ENCODE measurements at places on chromosomes 11 and 22.

DNA sequence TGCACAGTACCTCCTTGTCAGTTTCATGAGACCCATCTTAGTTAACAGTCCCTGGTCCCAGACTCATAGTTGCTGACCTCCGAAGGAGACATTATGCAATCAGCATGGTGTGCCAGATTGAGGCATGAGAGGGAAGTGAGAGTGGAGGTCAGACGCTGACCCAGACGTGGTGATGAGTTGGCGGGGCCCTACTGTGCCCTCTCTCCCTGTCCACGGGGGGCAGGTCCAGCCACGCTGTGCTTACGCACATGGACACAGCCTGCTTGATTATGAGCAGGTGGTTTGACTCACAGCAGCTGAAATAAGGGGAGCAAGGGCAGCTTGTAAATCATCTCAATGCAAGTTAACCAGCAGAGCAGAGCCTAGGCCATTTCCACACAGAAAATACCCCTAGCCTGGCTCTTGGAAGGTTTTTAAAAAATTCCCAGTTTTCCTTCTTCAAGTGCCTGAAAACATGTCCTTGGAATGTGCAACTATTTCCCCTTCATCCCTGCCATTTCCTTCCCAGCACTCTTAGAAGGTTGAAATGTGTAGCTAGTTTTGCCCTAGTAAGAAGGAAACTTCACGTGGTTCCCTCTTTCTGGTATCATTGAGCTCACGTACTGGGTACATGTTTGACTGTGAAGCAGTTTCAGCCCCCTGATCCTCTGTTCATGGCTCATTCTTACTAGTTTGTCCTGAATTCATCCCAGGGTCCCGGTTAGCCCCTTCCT is 122.6 kb upstream of the SORL1-AS1 start:
- DNase-seq: no peak

DNA sequence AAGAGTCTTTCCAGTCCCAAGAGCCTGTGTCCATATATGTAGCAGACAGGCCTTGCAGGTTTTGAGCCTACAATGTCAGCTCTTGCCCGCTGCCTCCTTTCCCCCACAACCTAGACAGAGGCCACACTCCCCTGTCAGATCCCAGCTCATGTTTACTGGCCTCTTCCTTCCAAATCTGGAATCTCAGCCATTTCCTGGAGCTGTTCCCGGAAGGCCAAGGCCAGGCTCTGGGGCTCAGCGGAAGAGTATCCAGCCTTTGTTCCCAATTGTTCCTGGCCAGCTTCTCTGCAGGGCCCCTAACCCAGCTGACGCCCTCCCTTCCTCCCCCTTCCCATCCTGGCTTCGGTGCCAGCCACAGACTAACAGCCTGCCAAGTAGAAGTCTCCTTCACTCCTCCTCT is 1.0 kb upstream of the ROBO4 start:
- no peak for DNase-seq

GRCh38 chr22:45179276-45180049 is 15.7 kb downstream of the NUP50 start:
- DNase-seq: no peak

GRCh38 chr11:21307874-21308273 is 638.5 kb downstream of the NELL1 start:
- no peak for DNase-seq
